Activated CD4-positive, alpha-beta T cell treated with anti-CD3 and anti-CD28 coated beads for 36 hours (primary cell): ENCODE measurements at places on chromosomes 3 and 15. TPM values are rescaled to one million over a fixed set of nuclear protein-coding genes. Genes with fewer than 3 reads are reported as not detected.

- H3K4me3 ChIP-seq, result peak overlapping the region; percentile 75
- no peak overlapping the region for H3K27ac ChIP-seq
- H3K4me1 ChIP-seq, result peaks cover 51% of the 10 kb centered on the region
- no peaks in the 10 kb centered on the region for H3K36me3 ChIP-seq
- peak; percentile 47 for DNase-seq
- H3K27me3 ChIP-seq, result peaks cover 70% of the 10 kb centered on the region
Measured at GRCh38 chr15:76340198-76340802, 3.7 kb downstream of the ISL2 start.

- no peak for DNase-seq
- no peaks in the 10 kb centered on the region for H3K36me3 ChIP-seq
- H3K4me3 ChIP-seq, result no peak overlapping the region
- H3K27ac ChIP-seq, result no peak overlapping the region
Measured at GRCh38 chr3:148360051-148360450, 337.7 kb upstream of the AGTR1 start.

DNA sequence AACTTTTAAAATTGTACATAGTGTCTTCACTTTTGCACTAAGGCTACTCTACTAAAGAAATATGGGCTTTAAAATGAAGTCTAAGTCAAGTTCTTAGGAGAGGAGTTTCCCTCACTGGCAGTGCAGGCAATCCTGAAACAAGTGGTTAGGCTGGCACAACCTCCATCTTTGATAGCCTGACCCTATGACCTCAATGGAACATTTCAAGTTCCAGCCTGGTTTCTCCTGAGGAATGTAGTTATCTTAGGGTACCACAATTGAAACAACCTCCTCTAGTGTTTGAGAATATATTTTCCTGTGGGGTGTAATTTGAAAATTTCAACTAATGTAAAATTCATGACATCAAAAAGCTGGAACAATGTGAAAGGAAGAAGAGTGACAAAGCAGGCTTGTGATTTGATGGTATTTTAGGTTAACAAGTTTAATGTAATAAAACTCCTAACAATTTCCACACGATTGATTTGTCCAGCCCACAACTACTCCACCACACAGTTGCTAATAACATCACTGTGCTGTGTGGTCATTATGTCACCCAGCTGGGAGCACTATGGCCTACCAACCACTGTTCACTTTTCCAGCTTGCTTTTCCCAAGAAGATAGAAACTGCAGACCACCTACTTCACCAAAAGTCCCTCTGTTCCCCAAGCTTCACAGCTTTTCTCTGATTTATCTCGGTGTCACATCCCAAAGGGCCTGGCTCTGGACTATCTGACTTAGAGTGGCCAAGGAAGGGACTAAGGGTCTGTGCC, 1.8 kb downstream of the WWTR1 start:
- DNase-seq, result no peak
- H3K27me3 ChIP-seq, result peaks cover 46% of the 10 kb centered on the region
- peaks cover 12% of the 10 kb centered on the region for H3K4me1 ChIP-seq
- H3K27ac ChIP-seq, result no peak overlapping the region
- H3K4me3 ChIP-seq, result no peak overlapping the region
- H3K36me3 ChIP-seq, result no peaks in the 10 kb centered on the region

DNA sequence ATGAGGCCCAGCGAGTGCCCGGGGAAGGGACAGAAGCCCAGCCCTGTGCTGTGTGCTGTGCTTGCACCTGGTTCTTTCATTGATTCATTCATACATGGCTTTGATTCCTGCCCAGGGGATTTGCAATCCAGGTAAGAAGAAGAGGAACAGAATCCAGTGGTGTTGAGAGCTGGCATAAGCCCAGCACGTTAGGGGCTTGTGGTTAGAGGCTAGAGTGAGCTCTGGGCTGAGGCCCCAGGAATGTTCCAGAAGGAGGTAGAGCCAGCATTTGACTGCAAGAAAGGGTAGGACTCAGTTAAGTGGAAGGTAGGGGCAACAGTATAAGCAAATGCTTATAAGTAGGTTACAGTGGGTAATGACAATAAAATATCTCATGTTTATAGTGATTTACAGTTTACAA, 2.3 kb downstream of the VWA5B2 start:
- H3K27ac ChIP-seq, result no peak overlapping the region
- H3K27me3 ChIP-seq, result peaks cover 41% of the 10 kb centered on the region
- no peak for DNase-seq
- H3K36me3 ChIP-seq, result no peaks in the 10 kb centered on the region

The METTL6 gene
- total RNA-seq, result 13.0 TPM

GRCh38 chr15:39327005-39327730, 253.7 kb upstream of the THBS1 start:
- H3K4me3 ChIP-seq, result no peak overlapping the region
- DNase-seq, result no peak
- H3K27ac ChIP-seq, result no peak overlapping the region
- H3K4me1 ChIP-seq, result no peaks in the 10 kb centered on the region
- H3K36me3 ChIP-seq, result no peaks in the 10 kb centered on the region
- H3K27me3 ChIP-seq, result peaks cover 12% of the 10 kb centered on the region

The THUMPD3 gene
- 59.6 TPM for total RNA-seq

The TGM4 gene
- total RNA-seq, result not detected

The GOLGA6L26 gene
- not detected for total RNA-seq

DNA sequence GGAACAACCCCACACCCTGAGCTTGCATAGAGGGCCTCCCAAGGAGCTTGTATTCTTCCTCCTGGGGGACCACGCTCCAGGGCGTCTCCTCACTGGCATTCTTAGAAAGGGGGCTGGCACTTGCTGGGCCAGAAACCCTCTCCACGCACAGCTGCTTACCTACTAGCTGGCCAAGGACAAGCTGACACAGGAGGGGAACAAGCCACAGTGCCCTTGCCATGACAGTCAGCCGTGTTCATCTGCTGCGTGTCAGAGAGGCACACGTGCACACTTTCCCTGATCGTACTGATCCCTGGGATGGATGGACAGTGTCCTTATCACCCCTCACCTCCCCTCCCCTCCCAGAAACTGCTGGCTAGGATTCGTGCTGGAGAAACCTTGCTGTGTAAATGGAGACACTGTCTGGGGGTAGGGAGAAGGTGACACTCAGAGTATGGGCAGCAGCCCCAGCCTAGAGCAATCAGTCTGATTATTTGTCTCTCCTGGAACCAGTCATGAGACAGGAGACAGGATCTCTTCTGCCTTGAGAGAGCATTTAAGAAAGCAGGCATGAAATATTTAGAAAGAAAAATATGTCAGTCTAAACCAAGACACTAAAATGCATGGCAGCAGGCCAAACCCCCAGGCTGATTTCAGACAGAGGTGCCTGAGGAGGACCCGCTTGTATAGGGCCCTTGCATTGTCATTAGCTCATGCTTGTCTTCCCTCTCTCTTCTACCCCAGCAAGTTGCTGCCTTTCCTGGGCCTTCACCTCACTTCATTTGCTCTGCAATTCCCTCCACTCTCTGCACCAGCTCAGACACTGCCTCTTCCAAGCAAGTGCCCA, 311.8 kb upstream of the TRIM42 start:
- no peaks in the 10 kb centered on the region for H3K27me3 ChIP-seq
- no peak for DNase-seq
- H3K36me3 ChIP-seq, result no peaks in the 10 kb centered on the region
- H3K27ac ChIP-seq, result no peak overlapping the region
- H3K4me1 ChIP-seq, result no peaks in the 10 kb centered on the region

DNA sequence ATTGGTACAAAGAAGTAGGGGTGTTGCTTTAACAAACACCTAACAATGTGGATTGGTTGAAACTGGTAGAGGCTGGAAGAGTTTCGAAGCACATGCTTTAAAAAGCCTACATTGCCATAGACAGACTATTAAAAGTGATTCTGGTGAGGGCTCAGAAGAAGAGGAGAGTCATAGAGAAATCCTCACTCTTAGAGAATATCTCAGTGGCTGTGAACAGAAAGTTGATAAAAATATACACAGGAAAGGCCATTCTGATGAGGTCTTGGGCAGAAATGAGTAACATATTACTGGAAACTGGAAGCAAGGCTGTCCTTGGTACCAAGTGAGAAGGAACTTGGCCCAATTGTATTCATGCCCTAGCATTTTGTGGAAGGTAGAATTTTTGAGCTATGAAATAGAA, 173.7 kb upstream of the CRBN start:
- H3K27ac ChIP-seq, result no peak overlapping the region
- no peak for DNase-seq
- H3K4me1 ChIP-seq, result no peaks in the 10 kb centered on the region
- no peaks in the 10 kb centered on the region for H3K36me3 ChIP-seq
